GM23248 (cell line): ENCODE measurements at places on chromosomes 2 and 18.
A peak's percentile ranks its signal among the peaks of the same experiment; 100 is the strongest.

DNA sequence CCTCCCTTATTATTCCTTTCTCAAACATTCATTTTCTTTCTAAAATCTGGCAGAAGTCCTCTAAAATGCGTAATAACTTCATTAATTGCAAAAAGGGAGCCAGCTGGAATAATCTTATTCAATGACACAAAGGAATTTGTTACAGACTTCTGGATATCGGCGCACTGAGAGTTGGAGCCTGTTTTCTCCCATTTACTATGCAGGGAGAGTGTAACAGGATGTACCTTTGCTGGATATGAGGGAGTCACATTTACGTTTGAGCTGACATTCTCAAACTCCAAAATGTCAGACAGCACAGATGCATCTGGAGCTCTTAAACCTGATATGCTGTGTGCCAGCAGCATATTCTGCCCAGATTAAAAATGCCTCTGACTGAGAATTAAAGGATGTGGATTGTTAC, 275.3 kb downstream of the TMX3 start:
- peak; percentile 45 for DNase-seq

DNA sequence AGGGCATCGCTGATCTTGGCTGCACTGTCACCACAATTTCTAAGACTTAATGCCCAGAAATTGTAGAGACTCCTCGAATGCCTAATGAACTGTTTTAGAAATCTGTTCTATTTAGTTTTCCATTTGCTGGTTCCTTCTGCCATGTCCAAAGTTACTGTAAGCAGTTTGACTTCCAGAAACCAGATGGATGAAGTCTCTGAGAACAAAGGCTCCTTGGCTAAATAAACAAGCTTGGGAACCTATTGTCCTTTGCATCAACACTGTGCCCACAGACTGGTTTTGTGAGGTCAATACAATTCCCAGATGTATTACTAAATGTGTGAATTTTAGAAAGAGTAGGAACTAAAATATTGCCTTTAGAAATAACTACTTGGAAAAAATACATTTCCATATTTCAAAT, 600.2 kb downstream of the NYAP2 start:
- no peak for DNase-seq

DNA sequence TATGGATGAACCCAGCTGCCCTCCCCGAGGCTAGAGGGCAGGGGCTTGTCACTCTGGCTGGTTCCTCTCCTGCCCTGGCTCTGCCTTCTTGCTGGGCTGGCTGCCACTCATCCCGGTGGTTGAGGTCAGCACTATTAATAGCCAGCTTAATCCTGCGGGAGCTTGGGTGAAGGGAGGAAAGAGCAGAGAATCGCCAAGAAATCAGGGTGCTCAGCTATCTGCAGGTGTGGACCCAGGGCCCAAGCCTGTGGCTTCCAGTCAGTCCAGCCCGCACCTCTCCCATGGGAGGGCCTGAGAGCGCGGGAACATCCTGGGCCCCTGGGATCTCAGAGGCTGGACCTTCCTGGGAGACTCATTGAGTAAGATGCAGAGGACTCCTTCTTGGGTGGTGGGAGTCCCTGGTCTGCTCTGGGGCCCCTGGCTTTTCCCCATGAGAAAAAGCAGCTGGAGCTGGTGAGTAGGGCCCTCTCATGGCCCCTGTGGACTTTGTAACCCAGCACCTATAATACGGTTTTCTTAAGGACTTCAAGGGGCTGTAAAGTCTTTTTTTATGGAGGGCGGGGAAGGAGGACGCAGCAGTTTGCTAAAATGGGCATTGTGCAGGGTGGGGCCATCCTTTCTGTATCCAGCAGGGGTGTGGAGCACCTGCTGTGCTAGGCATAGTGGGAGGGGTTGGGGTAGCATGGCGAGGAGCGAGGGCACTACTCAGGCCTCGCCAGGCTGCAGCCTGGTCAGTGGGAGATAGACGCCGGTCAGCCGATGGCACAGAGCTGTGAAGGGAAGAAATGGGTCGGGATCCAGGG, 27.4 kb upstream of the CNNM3 start:
- DNase-seq = peak; percentile 37

- DNase-seq = no peak
Observed at GRCh38 chr2:47293976-47294375, 109.0 kb upstream of the MSH2 start.

DNA sequence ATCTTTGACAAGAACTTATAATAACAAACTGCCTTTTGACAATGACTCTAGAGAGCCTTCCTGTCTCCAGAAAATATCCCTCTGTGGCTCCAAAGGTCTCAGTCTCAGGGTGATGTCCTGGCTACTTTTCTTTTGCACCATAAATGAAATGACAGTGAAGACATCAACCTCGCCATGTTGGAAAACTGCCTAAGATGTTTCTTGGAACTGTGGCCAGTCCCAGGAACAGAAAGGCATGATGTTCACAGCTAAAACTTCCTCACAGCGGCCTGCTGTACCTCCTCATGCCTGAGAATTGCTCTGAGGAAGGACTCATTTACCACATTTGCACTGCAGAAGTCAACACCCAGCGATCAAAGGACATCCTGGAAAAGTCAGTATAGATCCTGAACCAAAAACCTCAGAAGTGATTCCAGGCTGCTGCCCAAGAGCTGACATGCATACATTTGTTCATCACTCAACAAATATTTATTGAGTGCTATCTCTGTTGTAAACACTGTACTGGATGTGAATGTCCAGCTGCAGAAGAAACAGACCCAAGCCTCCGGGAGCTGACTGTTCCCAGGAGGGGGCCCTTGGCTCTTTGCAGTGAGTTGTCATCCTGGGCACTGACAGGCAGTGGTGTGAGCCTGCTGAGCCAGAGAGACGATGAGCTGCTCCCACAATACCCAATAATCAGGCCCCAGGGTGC, 64.3 kb upstream of the ACSL3 start:
- DNase-seq = no peak

DNA sequence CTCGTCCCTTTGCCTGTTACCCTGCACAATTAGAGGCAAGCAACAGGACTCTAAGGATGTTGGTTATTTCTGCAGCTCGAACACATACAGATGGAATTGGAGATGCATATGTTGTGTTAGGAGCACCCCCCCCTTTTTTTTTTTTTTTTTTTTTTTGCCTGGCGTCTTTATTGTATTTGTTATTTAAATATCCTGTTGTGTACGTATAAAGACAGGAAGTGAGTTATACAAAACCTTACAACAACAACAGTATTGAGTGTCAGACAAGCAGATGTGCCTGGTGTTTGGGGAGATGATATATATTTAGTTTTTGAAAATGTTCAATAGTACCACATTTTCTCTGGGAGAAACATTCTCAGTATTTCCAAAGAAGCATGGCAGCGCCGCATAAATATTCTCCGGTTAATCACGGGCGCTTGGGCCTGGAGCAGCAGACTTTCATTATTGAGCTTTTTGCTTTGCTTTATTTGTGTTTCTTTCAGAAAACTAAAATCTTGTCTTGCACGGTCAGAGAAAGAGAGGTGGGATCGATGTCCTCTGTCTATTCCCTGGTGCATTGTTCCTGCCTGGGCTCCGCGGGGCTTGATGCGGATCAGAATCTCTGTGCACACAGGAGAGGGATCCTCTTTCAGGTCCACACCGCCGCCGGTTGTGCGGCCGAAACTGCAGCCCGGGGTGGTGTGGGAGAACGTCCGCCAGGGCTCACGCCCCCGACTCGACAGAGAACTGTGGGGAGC, 23.2 kb upstream of the ZNF516 start:
- DNase-seq = peak; percentile 77

- DNase-seq = peak; percentile 11
Observed at GRCh38 chr2:20671036-20671735, 4.2 kb downstream of the GDF7 start.

GRCh38 chr2:178111743-178112142, 494 bp upstream of the RBM45 start:
- DNase-seq = no peak

GRCh38 chr2:26550276-26551015, 72.5 kb upstream of the OTOF start:
- DNase-seq = no peak

- no peak for DNase-seq
Observed at GRCh38 chr2:120262150-120262549, 9.5 kb downstream of the RALB start.

GRCh38 chr2:201357221-201357620, at the start of gene FLACC1:
FLACC1 (minus strand) TSS chr2:201357345; CDS start chr2:201351404, 5,941 bp downstream.
- DNase-seq = peak; percentile 51

- DNase-seq = no peak
Observed at GRCh38 chr2:123895651-123896050, 129.4 kb upstream of the CNTNAP5 start.

DNA sequence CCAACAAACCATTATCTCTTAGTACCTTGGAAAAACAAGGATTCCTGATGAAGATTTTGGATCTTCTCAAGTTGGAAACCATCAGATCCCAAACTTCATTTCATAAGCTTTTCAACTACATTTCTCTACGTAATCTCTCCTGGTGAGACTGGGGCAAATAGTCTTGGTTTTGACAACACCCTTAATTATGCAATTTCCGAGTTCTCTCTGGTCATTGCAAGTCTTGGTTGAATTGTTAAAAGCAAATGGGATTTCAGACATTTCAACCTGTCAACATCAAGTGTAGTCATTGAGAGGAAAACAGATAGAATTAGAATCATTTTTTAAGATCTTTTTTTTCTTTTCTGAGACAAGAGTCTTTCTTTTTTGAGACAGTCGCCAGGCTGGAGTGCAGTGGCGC, 26.2 kb downstream of the KLF7 start:
- no peak for DNase-seq

DNA sequence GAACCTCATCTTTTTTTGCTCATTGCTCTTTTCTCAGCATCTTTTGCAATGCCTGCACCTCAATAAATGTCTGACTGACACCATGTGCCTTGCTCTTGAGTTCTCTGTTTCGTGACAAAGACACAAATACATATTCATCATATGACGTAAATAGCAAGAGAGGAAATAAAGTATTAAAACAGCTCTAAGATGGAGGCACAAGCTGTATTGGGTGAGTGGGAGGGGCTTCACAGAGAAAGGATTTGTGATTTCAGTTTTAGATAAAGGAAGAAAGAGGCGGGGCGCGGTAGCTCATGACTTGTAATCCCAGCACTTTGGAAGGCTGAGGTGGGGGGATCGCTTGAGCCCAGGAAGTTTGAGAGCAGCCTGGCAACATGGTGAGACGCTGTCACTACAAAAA, 2.9 kb downstream of the CAD start:
- no peak for DNase-seq

- DNase-seq = peak; percentile 71
Observed at GRCh38 chr18:58135183-58135641, 91.2 kb downstream of the NEDD4L start.

GRCh38 chr2:62724106-62724505, 18.6 kb downstream of the EHBP1 start:
- no peak for DNase-seq

DNA sequence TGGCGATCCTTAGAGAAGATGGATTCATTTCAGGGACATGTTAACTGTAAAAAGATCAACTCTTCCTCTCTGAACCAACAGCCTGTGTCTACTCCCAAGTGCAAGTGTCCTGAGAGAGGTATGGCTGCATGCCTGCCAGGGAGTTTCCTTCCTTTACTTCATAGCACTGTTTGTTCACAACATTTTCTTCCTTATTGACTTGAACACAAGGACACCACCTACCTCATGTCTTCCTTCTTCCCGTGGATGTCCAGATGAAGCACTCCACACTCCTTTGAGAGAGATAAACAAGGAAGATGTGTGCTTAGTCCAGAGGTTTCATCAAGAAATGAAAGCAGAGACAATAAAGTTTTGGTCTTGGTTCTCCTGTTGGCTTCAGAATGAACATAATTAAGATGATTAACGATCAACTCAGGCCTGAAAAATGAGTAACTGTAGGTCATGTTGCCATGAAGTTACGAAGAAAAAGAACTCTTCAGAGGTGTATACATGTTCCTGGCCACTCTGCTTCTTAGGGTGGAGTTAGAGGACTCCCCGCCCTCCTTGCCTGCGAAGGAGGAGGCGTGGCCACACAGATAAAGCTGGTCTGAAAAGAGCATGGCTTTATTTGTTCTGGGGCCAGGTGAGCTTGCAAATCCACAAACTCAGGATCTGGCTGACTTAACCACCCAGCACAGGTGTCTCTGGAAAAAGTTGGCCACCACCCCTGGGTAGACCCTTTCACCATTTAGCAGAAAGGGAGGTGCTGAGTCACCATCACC, 155.0 kb upstream of the KCTD1 start:
- no peak for DNase-seq

- no peak for DNase-seq
Observed at GRCh38 chr2:83991992-83992391, 467.1 kb downstream of the SUCLG1 start.

DNA sequence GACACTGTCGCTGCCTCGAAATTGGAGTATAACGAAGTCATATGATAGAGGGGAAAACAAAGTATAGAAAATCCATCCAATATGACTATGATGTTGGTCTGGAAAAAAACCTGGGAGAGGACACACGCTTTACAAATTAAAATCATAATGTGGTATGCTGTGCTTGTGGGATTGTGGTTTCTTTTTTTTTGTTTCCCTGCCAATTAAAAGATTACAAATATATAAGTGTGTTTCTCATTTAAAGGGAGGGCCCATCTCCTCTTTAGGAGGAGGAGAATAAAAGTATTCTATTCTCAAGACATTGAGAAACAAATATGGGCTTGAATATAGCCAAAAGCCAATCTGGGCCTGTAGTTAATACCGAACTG, 86.6 kb downstream of the EPHA4 start:
- peak; percentile 62 for DNase-seq

- DNase-seq = peak; percentile 1
Observed at GRCh38 chr2:115162494-115163293, 720.3 kb downstream of the DPP10 start.

DNA sequence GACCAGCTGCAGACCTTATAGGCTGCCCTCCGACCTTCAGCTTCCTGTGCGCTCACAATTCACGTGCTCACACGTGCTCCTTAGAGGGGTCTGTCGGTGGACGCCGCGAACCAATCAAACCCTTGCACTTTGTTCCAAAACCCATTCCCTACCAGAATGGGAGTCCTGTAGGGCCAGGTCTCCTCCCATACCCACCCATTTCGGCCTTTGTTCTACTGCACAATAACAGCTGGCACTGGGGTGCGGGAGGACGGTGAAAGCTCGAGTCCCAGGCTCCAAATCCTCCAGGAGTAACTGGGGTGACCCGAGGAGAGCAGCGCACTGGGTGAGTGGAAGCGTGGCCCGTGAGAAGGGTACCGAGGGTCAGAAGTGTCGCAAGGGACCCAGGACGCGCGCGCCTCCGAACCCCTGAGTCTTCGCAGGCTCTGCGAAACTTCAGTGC, 13.0 kb downstream of the SIX3 start:
- no peak for DNase-seq

GRCh38 chr18:61893971-61894750, 1.4 kb upstream of the RNF152 start:
- DNase-seq = peak; percentile 83

GRCh38 chr2:125107446-125107845, 1082.4 kb downstream of the CNTNAP5 start:
- DNase-seq = no peak
